ENCODE measurements at places on chromosomes 12 and 14. TPM values are rescaled to one million over a fixed set of nuclear protein-coding genes. Genes with fewer than 3 reads are reported as not detected.

The ABCC9 gene
- under 0.01 TPM for total RNA-seq

The KRT83 gene
- total RNA-seq: not detected

The SELPLG gene
- not detected for total RNA-seq

The DNAJC22 gene
- total RNA-seq: 0.29 TPM

The POLE2 gene
- total RNA-seq: 8.8 TPM

The FAM90A1 gene
- total RNA-seq: not detected

The ACOT6 gene
- 0.29 TPM for total RNA-seq

The NKX2-1 gene
- not detected for total RNA-seq

The PZP gene
- 0.98 TPM for total RNA-seq

The SRSF9 gene
- total RNA-seq: 175 TPM

The SLC17A8 gene
- not detected for total RNA-seq

The SLC15A5 gene
- total RNA-seq: not detected

The KRT77 gene
- total RNA-seq: not detected

All from vein endothelial cell (primary cell).